Ovary (tissue), 10 donors: ENCODE measurements at places on chromosomes 2 and 18.

- no peak for DNase-seq
Observed at GRCh38 chr18:3380384-3380961, 69.5 kb upstream of the TGIF1 start.

DNA sequence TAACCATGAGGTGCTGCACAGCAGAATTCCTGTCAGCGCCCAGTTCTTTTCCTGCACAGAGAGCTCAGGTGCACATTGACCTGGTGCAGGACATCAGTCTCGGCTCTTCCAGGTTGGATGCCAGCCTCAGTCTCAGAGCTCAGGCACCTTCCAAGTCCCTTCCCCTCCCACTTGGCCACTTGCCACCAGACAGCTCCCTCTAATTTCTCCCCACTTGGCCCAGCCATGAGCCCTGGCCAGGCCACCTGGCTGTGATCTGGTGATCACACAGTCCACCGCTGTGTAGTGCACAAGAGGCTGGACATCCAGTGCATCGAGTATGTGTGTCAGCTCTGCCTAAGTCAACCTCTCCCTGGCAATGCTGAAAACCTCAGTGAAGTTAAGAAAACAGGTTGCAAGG is 336.6 kb upstream of the MYT1L start:
- no peak for DNase-seq

- DNase-seq: no peak
Observed at GRCh38 chr18:40577239-40577980, 1377.6 kb upstream of the PIK3C3 start.

- DNase-seq: no peak
Observed at GRCh38 chr18:58569490-58569911, 59.4 kb downstream of the ALPK2 start.

- DNase-seq: no peak
Observed at GRCh38 chr2:77034445-77034844, 487.7 kb downstream of the LRRTM4 start.

DNA sequence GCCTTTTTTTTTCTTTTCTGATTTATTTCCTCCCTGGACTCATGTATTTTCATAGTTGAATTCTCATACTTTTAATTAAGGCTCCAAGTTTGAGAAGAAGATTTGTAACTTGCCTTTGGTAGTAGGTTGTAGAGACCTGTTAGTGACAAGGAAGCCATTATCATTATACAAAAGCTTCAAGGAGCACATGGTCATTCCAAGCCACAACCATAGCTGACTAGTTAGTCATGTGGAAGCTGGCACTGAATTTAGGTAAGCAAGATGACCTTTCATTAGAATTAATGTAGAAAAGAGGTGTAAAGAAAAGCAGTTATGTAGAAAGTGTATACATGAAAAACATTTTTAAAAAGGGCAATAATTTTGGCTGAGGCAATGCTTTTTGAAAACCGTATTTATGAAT is 89.7 kb downstream of the LRP1B start:
- DNase-seq: no peak

DNA sequence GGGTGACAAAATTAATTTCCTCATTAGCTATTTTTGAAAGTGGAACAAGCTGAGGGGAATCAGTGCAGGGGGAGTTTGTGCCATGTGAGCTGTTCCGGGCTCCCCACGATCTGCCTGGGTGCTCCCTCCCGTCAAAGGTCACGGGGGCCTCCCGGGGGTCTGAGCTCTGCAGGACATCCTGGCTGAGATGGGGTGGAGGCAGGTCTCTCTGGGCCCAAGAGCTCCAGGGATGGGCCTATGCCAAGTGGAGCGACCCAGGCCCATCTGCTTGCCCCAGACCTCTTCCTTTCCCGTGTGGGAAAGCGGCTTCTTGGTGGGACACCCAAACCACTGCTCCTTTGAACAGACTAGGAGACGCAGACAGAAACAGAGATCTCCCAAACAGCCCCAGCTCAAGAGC is 143.3 kb upstream of the ID2 start:
- DNase-seq: no peak

GRCh38 chr2:190405995-190406394 is 2.2 kb upstream of the MFSD6 start:
- DNase-seq: no peak

DNA sequence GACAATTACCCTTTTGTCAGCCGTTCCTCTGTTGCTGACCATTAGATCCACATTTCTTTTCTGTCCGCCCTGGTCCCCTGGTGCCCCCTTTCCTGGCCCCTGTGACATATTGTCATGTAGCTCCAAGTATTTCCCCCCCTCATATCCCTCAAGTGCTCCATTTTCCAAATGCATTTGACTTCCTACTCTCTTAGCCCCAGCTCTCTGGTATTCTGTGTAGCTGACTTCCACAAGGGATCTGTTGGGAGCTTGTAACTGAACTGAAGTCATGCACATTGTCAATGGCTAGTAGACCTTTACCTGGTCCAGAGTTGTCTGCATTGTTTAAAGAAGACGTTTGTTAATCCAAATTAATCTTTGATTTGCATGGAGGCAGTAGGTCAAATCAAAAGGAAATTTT is 34.8 kb downstream of the LIPG start:
- DNase-seq: no peak

GRCh38 chr2:38527338-38528007 is 75.3 kb downstream of the HNRNPLL start:
- DNase-seq: no peak

- DNase-seq: no peak
Observed at GRCh38 chr2:128358941-128359731, 40.5 kb upstream of the HS6ST1 start.

- DNase-seq: no peak
Observed at GRCh38 chr18:3044931-3045698, 32.2 kb upstream of the LPIN2 start.

DNA sequence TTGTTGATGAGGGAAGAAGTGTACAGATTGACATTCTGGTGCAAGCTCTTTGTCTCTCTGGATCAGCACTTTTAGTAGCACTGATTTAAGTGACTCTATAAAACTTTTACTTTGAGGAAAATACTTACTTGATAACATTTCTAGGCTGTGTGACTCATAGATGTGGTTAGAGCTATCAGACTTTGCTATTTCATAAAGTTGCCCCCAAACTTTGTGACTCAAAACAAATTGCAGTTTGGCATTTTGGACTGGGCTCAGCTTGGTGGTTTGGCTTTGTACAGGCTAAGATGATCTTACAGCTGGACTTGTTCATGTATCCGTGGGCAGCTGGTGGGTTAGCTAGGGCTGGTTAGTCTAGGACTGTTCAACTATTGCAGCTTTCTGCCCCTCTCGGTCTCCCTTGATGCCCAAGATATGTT is 42.1 kb upstream of the GLS start:
- no peak for DNase-seq

DNA sequence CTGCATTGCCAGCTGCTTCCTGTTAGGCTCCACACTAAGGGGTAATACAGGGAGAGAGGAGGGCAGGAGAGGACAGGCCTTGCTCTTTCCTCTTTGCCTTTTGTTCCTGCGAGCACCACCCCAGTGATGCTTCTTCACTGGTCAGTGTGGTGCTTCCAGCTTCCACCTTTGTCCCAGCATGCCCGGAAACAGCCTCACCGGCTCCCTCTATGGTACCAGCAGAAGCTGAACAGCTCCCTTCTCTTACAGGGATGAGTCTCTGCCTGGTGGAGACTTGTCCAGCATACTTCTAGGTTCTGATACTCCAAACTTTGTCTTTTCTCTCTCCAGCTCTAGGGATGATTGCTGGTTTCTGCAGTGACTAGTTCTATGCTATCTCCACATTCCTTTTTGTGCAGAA is 413.3 kb downstream of the TSN start:
- DNase-seq: no peak

GRCh38 chr18:46315161-46315560 is 211.0 kb downstream of the HAUS1 start:
- DNase-seq: no peak

- no peak for DNase-seq
Observed at GRCh38 chr18:78766651-78767533, 212.7 kb upstream of the SALL3 start.

GRCh38 chr2:20444993-20445910 is 1.6 kb upstream of the RHOB start:
- peak; percentile 42 for DNase-seq

- DNase-seq: no peak
Observed at GRCh38 chr2:125870264-125870663, 785.7 kb upstream of the GYPC start.

DNA sequence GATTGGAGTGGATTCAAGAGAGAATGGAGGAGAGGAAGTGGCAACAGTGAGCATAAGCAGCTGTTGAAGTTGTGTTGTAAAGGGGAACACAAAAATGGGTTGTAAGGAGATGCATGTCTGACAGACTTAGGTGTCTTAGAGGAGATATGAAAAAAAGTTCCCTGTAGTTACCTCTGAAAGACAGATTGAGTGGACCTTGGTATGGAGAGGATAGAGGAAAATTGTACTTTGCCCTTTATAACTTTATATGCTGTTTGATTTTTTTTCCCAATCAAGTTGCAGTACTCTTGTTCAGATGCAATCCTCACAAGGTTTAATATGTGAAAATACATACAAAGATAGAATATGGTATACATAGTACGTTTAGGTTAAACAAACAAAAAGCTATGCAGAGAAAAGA is 73.6 kb downstream of the LYPD6B start:
- DNase-seq: no peak

DNA sequence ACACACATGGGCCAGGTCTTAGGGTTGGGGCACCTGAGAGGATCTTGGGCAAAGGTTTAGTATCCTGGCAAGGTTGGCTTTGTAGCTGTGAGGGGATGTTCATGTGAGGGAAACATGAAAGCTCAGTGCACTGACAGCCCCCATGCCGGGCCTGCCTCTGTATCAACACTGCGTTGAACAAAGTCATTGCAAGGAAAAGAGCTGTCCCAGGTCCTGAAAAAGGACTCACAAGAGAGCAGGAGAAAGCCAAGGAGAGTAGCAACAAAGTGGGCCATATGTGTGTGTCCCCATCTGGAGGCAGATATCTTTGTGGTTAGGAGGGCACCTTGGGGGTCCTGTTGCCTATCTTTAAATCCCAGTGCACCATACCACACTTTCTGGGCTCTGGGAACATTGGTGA is 237.8 kb upstream of the THSD7B start:
- no peak for DNase-seq

GRCh38 chr18:25349926-25350487 is 2.0 kb downstream of the ZNF521 start:
- peak; percentile 69 for DNase-seq

GRCh38 chr2:98543214-98543613 is 65.1 kb downstream of the COA5 start:
- no peak for DNase-seq

DNA sequence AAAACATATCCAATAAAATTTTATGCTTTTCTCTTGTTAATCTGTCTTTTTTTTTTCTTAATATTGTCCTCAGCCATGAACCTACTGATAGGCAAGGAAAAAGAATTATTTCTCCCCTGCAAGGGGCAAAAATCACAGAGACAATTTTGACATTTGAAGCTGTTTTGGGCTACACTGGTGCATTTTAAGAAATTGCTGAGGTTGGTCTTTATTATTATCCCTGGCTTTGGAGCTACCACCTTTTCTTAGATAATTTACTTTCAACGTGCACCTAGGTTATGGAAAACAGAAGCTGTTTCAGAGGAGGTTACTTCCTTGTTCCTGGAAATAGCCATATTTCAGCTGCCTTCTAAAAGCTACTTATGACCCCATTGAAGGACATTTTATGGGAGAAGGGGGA is 195.5 kb upstream of the KYNU start:
- DNase-seq: no peak

- DNase-seq: no peak
Observed at GRCh38 chr18:39162013-39162827, 1596.6 kb upstream of the CELF4 start.

- DNase-seq: no peak
Observed at GRCh38 chr2:99152199-99152895, 2.4 kb downstream of the TSGA10 start.

GRCh38 chr18:26085056-26085455 is 5.4 kb downstream of the SS18 start:
- no peak for DNase-seq

- no peak for DNase-seq
Observed at GRCh38 chr2:103159018-103159417, 397.2 kb downstream of the TMEM182 start.

GRCh38 chr18:51668101-51668500 is 470.6 kb upstream of the MEX3C start:
- DNase-seq: no peak

- DNase-seq: no peak
Observed at GRCh38 chr18:8020132-8020846, 453.2 kb downstream of the PTPRM start.

GRCh38 chr2:231707625-231707926 is 749 bp upstream of the PTMA start:
- DNase-seq: no peak

GRCh38 chr2:38509314-38509946 is 93.3 kb downstream of the HNRNPLL start:
- no peak for DNase-seq

DNA sequence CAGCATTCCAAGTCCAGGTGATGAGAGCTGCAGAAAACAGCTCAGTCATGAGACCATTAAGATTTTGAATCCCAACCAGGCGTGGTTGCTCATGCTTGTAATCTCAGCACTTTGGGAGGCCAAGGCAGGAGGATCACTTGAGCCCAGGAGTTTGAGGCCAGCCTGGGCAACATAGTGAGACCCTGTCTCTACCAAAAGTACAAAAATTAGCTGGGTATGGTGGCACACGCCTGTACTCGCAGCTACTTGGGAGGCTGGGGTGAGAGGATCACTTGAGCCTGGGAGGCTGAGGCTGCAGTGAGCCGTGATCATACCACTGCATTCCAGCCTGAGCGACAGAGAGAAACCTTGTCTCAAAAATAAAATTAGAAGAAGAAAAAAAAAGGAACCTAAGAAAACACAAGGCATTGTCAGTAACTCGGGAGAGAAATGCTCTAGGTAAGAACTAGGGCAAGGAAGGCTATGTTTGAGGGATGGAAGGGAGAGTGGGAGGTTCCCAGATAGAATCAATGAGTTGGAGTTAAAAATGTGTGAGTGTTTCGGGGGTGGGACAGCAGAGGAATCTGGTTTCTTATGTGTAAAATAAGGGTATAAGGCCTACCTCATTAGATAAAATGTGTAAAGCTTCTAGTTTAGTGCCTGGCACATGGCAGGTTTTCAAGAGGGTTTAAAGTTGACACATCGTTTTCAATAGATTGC is 23.3 kb upstream of the MTA3 start:
- no peak for DNase-seq

DNA sequence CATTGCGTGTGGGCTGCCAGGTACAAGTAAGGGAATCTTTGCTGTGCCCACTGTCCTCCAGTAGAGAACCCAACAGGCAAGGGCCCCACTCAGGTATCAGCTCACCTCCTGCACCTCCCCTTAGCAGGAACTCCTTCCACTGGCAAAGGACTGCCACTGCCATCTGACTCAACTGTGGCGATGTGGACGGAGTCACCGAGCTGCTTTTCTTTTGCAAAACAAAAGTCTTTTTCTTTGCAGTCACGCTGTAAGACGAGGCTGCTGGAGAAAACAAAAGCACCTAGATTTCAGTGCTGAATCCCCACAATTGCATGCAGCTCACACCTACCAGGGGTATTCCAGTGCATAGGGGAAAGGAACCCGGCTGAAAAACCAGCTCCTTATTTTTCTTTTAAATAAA is 7.9 kb downstream of the MTERF4 start:
- no peak for DNase-seq

- no peak for DNase-seq
Observed at GRCh38 chr2:156340377-156340776, 7.9 kb upstream of the NR4A2 start.
